ENCODE measurements at places on chromosomes 7 and 10.

- DNase-seq = no peak
Observed at GRCh38 chr7:101093906-101094305, 8.6 kb downstream of the TRIM56 start.

GRCh38 chr7:100483090-100483721 lies 521 bp upstream of the NYAP1 start:
- peak; percentile 86 for DNase-seq

GRCh38 chr7:88377434-88377833 lies 70.7 kb upstream of the STEAP4 start:
- DNase-seq = no peak

GRCh38 chr10:83023662-83024061 lies 1115.6 kb upstream of the GHITM start:
- DNase-seq = no peak

- DNase-seq = no peak
Observed at GRCh38 chr7:101820703-101821102, 3.3 kb downstream of the CUX1 start.

DNA sequence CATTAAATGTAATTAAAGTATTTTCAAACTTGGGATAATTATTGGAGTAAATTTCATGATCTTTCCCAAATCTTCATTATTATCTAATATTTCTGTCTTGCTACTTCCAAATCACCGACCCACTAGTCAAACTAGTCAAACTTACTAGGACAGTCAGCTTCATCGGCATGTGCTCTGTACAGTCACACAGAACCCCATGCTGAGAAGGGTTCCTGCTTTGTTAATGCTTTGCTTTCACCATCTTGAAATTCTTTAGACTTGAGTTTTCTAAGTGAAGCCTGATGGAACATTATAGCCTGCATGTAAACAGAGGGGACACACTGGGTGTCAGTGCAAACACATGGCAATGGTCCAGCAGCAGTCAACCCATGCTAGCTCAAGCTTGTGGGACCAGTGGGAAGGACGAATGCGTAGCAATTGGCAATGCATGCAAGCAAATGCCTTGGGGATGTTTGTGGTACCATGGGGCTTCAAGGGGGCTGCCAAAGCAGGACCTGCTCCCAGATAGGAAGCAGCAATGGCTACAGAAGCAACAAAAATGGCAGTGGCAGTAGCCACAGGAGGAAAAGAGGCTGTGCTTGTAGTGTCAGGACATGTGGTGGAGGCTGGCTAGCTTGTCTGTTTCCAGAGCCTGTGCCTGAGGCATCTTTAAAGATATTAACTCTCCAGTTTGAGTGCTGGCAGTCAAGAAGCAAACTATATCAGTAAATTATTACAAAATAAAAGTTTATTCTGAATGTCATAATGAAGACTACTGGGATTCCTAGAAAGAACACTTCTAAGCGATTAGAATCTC lies 441.1 kb upstream of the SEMA3D start:
- no peak for DNase-seq

DNA sequence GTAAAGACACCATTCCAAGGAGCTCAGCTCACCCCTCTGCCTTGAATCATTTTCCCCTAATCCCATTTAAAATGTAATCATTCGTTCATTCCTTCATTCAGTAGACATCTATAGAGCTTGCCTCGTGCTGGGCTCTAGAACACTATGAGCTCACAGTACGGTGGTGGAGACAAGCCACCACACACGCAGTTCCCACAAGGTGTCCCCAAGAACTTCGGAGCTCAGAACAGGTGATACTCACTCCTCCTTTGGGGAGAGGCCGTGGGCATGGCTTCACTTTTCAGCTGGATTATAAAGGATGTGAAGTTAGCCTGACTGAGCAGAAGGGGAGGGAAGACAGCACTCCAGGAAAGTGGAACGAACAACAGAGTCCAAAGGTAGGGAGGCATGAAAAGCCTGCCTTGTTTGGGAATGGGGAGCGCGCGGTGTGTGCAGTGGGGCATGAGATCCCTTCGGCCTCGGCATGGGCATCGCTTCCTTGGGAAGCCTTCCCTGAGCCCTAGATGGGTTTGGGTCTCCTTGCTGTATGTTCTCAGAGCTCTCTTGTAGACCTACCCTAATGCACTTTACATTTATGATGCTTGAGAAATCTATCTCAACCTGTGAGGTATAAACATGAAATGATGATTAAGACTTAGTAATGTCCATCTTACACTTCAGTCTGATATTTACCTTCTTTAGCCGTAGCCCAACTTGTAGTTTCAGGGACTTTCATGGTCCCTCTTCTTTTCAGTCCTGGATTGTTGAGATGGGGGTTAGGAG lies 809 bp upstream of the OGA start:
- no peak for DNase-seq

- no peak for DNase-seq
Observed at GRCh38 chr10:17010363-17011145, 119.1 kb downstream of the CUBN start.

DNA sequence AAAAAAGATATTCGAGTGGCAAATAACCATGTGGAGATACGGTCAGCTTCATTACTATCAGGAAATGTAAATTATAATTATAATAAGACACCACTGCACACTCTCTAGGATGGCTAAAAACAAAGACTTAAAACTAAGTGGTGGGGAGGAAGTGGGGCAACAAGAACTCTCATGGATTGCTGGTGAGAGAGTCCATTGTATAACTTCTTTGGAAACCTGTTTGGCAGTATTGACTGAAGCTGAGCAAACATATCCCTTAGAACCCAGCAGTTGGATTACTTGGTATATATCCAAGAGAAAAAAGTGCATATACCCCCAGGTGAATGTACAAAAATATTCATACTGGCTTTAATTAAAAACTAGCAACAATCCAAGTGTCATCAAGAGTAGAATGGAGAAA lies 133.7 kb upstream of the CTBP2 start:
- no peak for DNase-seq

- DNase-seq = peak; percentile 64
Observed at GRCh38 chr10:119198438-119198837, 8.9 kb upstream of the GRK5 start.

DNA sequence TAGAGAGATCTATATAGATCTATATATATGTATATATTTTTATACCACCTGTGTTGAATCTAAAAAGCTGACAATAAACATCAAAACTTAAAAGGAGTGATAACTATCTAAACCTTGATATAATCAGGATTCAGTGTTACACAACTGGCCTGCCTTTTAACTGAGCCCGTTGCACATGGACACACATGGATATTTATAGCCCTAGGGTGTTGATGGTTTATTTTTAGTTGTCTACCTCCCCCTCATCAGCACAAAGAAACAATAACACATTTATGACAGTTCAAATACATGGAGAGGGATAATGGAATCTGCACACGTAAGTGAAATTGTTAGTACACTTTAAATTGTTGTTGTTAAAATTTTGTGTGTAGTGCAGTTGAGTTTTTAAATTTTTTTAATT lies 336.9 kb downstream of the ZNF248 start:
- no peak for DNase-seq

GRCh38 chr10:105592468-105592867 lies 951.4 kb downstream of the SORCS3 start:
- no peak for DNase-seq

GRCh38 chr10:129465796-129466702 lies 992 bp upstream of the MGMT start:
- no peak for DNase-seq

- DNase-seq = no peak
Observed at GRCh38 chr7:15820319-15820718, 133.8 kb upstream of the MEOX2 start.

DNA sequence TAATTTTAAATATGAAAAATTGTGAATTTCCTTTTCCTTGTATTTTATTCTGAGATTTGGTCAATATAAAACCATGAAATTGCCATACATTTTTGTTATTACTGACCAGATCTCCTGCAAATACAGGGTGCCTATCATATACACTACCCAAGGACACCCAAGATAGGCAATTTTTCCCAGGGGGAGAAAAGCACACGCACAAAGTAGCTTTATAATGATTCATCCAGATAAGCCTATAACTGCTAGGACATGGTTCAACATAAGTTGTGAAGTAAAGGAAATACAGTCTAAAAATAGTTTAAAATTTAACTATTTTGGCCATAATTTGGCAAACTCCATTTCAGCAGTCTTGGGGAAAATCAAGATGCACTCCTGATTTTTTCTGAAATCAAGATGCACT lies 4.8 kb downstream of the RUFY2 start:
- DNase-seq = no peak

DNA sequence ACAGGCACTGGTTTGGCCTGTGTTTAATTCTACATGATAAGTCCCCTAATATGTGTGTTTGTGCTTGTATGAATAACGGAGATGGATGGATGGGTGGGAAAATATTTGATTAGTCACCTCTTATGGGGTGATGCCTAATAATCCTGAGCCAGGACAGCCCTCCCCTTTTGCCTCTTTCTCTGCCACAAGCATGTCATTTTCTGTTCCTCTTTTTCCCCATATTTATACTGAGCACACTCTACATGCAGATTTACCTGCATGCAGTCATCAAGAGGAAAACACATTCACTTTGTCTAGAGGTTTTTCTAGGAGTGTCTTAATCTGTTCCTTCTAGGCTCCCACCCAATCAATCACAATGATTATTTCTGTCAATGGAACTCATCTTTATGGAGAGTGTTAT lies 111.6 kb upstream of the TBX20 start:
- no peak for DNase-seq

DNA sequence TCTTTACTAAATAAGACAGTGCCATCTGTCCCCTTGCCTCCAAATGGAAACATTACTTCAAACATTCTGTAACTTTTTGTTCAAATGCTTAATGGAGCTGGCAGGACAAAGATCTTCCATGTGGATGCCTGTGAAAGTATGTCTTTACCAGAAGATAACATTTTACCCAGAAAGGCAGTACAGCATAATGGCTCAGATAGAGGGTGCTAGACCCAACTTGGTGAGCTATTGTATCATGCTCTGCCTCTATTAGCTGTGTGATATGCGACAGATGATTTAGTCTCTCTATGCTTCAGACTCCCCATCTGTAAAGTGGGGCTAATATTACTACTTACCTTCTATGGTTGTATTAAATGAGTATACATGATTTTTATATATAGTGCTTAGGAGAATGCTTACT lies 8.8 kb upstream of the SMKR1 start:
- no peak for DNase-seq

GRCh38 chr10:117421985-117422384 lies 46.7 kb upstream of the PDZD8 start:
- DNase-seq = no peak

DNA sequence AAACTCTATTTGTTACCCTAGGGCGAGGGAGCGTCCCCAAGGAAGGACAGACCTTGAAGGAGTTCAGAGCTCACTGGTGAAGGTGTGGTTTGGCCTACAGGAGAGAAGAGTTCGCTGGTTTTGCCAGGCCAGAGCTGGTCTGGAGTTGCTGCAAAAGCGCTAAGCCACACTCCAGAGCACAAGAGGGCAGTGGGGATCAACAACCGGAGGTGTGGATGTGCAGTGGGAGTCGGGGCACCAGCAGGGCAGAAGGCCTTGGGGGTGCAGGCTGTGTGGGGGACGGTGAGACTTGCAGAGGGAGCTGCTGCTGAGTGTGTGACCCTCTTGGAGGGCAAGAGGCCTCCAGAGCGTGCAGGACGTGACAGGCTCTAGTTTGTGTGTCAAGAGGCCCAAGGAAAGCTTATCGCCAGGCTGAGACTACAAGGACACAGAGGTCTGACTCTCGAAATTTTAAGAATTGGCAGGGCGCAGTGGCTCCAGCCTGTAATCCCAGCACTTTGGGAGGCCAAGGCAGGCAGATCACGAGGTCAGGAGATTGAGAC lies 14.3 kb upstream of the CUL1 start:
- no peak for DNase-seq

DNA sequence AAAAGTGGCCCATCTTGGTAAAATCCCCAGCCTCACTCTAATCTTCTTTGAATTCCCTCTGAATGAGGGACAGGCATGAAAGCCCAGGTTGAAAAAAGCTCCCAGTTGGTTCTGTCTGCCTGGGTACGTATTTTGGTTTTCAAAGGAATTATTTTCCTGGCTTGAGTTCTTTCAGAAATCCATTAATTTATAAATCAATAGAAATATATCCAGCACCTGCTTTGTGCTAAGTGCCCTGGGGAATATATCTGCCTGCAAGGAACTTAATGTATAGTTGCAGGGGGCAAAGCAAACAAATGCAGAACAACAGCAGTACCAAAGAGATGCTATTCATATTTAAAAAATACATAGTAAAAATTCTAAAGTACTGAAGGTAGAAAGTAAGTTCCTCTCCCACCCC lies 362.7 kb downstream of the REEP3 start:
- DNase-seq = no peak

GRCh38 chr10:128022261-128023196 lies 103.7 kb downstream of the MKI67 start:
- no peak for DNase-seq

- DNase-seq = no peak
Observed at GRCh38 chr10:129912166-129912917, 51.7 kb downstream of the EBF3 start.

- no peak for DNase-seq
Observed at GRCh38 chr10:132020456-132020855, 38.7 kb upstream of the BNIP3 start.

GRCh38 chr7:142868986-142869415 lies 14.1 kb downstream of the EPHB6 start:
- no peak for DNase-seq

DNA sequence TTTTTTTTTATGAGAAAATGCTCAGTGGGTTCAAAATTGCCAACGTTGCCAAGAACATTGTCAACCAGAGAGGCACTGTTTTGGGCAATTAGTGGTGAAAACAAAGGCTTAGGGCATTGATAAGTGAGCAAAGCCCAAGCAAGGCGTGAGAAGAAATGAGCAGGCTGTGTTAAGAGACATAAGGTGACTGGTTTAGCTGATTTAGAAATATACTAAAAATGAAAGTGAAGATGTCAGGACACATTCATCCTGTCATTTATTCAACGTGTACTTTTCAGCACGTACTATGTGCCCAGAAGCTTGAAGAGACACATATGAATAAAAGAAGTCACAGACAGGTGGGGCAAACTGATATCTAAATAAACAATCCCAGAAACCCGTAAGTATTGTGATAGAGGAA lies 31.8 kb downstream of the AOAH start:
- no peak for DNase-seq

DNA sequence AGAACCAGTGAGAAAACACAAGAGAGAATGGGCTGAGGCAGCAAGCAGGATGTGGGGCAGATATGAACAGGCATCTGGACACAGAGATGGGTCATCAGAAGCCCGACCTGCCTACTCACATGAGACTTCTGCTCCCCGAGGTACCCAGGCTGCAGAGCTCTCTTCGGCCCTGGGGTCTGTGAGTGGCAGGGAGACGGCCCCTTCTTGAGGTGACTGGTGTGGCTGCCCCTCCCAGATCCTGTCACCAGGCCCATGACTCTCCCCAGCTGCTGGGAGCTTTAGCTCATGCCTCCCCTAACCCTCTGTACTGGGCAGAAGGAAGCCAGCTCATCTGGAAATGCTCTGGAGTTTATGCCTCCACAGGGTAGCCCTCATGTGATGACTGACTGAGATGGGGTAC lies 157.6 kb upstream of the PCBD1 start:
- DNase-seq = no peak

DNA sequence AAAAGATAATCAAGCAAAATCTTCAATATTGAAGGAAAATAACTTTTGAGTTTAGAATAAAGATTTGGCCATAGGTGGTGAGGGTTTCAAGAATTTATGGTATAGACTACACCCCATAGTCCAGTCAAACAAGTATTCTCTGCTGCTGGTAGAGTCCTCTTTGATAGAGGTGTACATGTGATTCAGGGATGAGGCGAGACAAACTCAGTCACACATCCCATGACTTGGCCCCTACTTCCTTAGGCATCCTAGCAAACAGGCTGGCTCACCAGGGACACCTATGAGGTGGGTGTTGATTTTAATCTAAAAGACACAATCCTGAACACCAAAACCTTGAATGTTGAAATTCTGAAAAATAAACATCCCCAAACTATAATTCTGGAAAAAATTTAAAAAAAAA lies 78.1 kb upstream of the SLC25A13 start:
- no peak for DNase-seq
